ENCODE measurements at places on chromosomes 16 and 17.

DNA sequence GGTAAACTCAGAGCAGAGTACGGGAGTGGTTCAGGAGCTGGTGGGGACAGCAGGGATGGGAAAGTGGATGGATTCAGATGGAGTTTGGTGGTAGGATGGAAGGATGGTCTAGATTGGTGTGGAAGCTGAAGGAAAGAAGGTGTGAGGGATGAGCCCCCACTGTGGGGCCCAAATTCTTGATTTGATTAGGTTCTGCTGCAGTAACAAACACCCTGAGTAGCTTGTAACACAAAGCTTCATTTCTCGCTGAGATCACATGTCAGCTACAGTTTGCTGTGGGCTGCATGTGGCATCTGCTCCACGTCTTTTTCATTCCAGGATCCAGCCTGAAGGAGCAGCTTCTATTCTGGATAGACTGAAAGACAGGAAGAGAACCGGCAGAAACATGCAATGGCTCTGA is 143.8 kb downstream of the IRX3 start:
- no peak for DNase-seq

DNA sequence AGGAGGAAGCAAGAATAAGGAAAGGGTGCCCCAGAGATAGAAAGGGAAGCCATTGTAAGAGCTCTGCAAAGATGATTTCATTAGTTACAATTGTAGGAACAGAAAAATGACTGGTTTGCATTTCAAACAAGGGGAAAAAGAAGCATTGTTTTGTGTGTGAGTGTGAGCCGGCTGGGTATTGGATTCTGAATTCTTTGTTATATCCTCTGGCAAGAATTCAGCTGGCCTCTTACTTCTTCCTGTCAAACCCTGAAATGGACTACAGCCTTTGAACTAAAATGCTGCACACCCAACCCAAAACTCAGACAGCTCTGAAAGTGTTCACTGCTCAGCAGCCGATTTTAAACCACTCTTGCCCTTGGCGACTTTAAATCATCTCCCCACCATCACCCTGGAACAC is 461.3 kb downstream of the PMP22 start:
- no peak for DNase-seq

GRCh38 chr17:66387392-66387981 is 85.1 kb downstream of the PRKCA start:
- no peak for DNase-seq

DNA sequence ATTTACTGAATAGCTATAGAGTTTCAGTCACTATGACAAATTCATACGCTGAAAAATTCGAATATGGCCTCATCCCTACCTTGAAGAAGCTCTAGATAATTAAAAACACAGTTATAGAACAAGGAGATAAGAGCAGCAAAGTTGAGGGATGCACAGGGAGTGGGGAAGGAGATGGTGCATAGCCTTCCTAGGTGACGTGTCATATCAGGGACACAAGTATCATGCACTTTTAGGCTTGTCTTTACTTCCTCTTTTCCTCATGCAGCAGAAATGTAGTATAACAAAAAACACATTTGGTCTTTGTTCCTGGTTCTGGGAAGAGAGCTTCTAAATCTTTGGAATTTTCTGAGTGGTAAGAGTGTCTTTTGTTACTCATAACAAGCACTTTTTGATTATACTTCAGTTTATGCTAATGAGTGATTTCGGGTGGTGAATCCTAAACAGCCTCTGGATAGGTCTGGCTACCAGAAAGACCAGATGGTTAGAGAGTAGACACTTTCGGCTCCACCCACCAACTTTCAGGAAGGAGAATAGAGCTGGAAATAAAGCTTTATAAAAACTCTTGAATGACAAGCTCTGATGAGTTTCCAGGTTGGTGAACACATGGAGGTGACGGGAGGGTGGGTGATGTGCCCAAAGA is 341.4 kb downstream of the UTP18 start:
- DNase-seq: no peak

DNA sequence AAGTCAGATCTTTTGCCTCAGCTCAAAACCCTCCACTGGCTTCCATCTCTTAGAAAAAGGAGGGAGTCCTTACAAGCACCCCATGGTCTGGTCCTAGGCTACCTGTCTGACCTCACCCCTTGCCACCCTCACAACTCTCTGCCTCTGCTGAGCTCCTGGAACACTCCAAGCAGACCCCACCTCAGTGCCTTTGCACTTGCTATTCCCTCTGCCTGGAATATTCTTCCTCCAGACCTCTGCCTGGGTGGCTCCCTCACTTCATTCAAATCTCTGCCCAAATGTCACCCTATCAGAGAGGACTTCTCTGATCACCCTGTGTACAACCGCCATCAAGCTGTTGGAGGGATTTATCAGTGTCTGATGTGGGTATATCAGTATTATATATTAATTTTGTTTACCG is 37.4 kb downstream of the PMFBP1 start:
- DNase-seq: no peak

DNA sequence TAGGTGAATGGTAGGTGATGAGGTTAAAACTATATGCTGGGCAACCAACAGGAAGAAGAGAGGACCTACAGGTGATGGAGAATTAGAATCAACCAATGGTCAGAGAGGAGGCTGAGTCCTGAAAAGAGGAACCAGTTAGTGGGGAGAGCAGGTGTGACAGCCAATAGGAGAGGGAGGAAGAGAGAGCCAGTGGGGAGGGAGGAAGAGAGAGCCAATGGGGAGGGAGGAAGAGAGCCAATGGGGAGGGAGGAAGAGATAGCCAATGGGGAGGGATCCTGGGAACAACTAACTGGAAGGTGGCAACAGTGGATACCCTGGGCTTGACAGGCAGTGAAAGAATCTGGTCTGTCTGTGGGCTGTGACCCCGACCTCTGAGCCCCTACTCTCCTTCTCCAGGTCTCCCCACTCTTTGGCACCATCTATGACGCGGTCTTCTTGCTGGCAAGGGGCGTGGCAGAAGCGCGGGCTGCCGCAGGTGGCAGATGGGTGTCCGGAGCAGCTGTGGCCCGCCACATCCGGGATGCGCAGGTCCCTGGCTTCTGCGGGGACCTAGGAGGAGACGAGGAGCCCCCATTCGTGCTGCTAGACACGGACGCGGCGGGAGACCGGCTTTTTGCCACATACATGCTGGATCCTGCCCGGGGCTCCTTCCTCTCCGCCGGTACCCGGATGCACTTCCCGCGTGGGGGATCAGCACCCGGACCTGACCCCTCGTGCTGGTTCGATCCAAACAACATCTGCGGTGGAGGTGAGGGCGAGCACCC is 3.7 kb downstream of the GUCY2D start:
- DNase-seq: no peak

GRCh38 chr17:77318021-77318420 is 177.3 kb downstream of the SEC14L1 start:
- no peak for DNase-seq

DNA sequence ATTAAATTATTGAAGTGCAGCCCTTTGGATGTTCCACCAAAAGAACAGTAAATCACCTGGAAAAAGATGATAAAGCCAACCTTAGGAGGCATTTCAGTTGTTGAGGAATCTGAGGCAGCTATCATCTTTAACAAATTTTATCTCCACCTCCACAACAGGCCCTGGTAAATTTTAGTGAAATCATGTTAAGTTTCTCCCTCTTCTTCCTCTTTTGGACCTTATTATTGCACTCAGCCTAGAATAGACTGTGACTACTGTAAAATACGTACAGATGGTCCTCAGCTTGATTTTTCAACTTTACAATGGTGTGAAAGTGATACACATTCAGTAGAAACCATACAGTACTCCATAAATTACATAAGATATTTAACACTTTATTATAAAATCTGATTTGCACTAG is 90.3 kb downstream of the USP32 start:
- no peak for DNase-seq

Measured in HFF-Myc (cell line).